ENCODE measurements at places on chromosomes 5 and 9.
A peak's percentile ranks its signal among the peaks of the same experiment; 100 is the strongest.

GRCh38 chr5:177294632-177295031 lies 8.9 kb downstream of the RAB24 start:
- DNase-seq, result peak; percentile 31

DNA sequence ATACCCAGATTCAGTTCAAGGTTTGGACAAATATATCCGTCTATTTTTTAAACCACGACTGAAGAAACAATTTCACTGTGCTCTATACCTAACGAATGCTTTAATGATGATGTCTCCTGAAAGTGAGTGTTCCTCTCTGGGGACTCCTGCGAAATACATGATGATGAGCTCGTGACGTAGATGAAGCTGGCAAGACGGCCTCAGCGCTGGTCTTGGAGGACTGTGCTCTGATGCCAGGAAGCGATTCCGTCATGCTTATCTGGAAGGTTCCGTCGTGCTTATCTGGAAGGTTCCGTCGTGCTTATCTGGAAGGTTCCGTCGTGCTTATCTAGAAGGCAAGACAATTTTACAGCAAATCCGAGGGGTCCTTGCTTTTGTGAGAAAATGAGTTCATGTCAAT lies 250.8 kb upstream of the IRX2 start:
- no peak for DNase-seq

- peak; percentile 76 for DNase-seq
Observed at GRCh38 chr9:128122809-128123175, 4.7 kb downstream of the PTGES2 start.

DNA sequence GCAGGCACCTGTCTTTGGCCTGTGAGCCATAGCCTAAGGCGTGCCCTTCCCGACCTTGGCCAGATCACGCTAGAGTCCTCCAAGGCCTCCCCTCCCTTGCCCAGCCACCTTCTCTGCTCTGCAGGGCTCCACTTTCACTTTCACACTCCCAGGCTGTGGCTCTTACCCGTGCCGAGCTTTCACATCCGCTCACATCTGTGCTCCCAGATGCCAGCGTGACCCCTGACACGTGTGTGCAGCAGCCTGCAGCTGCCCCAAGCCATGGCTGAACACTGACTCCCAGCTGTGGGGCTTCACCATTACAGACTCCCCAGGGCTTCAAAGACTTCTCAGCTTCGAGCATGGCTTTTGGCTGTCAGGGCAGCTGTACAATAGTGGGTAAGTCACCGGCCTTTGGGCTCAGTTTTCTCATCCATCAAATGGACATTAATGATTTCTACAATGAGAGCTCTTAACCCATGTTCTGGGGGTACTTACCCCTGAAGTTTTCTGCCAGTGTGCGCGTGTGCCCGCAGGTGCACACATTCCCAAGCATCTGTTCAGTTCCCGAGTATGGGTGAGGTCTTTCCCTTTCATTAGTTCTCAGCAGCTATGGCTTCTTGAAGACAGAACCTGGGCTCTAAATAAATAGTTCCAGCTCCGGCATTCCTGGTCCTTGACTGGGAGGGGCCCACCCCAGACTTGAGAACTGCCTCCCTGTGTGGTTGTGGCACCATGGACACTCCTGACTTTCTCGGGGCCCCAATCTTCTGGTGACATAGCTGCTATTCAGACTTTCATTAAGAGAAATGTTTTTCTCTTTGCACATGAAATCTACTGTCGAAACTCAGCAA lies 118.6 kb downstream of the RGS3 start:
- peak; percentile 87 for DNase-seq

DNA sequence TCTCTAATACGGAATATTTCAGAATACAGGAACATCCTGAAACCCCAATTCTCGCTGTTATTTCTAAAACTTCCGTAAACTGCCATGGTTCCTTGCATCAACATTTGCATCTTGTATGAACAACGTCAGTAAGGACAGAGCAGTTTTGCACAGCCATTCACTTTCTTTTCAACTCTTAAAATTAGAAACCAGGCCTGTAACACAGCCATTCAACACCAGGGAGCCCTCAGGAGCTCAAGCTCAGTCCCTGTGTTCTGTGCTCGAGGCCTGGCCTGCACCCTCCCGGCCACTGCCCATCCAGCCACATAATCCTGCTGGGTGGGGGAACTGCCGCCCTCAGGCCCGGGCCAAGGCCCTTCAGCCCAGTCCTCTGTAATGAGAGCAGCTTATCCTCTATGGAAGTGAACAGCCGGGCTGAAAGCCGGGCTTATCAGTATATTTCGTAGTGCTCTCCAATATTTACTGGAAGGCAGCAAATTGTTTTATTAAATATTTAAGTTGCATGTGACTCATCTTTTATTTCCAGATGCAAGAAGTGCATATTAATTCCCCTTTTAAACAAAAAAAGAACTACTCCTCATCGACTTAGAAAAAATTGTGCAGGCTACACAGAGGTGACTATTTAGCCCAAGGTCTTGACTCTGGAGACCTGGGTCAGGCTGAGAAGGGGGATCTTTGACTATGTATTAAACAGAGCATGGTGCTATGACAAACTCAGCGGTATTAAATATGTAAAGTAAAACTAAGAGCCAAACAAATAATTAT lies 33.2 kb upstream of the SLC6A3 start:
- DNase-seq, result peak; percentile 56

DNA sequence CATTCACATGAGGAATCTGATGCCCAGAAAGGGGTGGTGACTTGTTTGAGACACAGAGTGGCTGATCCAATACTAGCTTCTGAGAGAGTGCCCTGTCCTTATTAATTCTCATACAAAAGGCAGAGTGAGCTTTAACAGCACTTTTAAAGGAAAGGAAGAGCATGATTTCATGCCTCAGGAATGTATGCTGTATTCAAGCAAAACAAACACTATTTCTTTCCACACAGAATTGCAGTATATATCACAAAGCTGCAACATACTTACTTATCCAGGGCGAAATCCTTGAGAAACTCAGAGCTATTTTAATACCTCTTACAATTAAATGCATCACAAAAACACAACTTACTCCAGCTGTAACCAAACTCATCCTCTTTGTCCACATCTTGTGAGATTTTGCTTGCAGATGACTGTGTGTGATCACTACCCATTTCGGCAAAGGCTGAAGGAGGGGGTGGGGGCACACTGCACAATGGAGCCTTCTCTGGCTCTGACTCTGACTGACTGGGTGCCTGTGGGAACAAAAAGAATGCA lies 139.8 kb downstream of the MPDZ start:
- no peak for DNase-seq

DNA sequence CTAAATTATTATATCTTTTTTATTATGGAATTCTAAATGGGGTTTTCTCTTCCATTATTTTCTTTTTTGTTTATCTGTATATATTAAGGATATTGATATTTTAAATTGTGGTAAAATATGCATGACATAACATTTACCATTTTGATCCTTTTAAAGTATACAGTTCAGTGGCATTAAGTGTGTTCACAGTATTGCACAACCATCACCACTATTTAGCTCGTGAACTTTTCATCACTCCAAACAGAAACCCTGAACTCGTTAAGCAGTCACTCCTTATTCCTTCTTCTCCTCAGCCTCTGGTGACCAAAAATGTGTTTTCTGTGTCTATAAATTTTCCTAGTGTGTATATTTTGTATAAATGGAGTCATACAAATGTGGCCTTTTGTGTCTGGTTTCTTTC lies 188.2 kb downstream of the CCDC171 start:
- DNase-seq, result no peak

- no peak for DNase-seq
Observed at GRCh38 chr5:126848253-126848652, 71.3 kb downstream of the LMNB1 start.

GRCh38 chr5:168434746-168435321 lies 51.4 kb upstream of the RARS1 start:
- no peak for DNase-seq

GRCh38 chr5:115458003-115458409 lies 86.6 kb downstream of the FEM1C start:
- no peak for DNase-seq

GRCh38 chr9:109378316-109378715 lies 57.5 kb upstream of the EPB41L4B start:
- no peak for DNase-seq

DNA sequence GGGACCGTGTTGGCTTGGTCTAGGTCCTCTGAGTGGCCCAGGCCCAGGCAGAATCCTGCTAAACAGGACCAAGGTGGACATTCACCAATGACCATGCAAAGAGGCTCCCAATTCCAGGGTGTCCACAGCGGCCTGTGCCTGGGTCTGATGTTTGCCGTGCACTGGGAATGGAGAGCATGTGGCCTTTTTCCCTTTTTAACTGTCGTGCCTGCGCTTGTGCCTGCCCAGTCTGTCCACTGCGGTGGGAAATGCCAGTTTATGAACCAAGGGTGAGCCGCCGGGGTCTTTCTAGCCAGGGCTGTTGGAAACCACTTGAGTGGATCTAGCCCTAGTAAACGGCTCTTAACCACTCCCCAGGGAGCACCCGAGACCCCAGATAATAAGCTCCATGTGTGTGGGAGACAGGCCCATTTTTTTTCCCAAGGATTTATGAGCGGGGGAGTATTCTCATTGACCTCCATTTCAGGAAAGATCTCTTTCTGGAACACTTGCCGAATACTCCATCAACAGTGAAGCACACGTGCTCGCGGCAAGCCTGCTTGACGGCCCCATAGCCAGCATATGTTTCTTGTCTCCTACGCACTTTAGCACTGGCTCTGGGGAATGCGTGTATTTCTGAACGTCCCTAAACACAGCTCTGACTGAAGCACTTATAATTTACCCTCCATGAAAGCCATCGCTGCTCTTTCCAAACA lies 93.2 kb upstream of the PHYKPL start:
- DNase-seq, result peak; percentile 24

DNA sequence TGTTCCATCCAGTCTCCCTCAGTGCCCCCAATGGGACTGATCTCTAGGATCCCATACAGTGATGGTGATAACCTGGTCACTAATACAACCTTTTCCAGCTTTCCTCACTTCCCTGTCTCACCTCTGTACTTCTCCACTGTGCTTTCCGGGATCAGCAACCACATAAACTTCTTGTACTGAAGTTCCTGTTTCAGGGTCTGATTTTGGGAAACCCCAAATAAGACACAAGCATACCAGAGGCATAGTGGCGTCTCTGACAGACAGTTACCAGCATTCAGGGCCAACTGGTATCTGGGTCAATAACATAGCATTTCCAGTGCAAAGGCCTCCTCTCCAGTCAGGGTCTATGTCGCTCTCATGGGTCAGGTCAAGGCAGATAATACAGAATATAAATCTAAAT lies 64.3 kb downstream of the GLDC start:
- no peak for DNase-seq

DNA sequence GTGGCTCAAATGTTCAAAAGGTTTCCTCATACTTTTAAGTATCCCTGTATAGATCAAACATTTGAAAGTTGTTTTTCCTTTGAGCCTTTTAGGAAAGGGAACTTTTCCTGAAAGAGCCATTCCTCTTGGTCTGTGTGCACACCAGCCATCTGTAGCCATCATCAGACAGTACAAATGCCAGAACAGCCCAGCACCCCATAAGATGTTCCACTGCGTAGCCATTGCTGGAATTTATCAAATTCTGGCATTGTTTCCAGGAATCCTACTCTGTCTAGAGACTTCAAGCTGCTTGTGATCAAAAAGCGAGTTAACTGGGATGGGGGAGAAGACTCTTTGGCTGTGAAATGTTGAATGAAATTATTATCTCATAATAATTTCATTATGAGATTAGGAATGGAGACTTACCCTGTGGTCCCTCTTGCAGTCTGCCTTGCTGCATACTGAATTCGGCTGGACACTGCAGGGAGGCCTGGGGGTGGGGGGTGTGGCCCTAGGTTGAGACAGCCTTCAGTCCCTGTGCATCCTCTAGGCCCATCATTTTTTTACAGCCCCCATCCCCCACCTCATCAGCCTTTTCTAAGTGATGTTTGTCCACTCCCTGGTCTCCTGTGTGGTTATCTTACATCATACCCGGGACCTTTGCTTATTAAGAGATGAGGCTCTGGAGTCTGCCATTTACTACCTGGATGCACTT lies 99.8 kb downstream of the RALGPS1 start:
- DNase-seq, result no peak

DNA sequence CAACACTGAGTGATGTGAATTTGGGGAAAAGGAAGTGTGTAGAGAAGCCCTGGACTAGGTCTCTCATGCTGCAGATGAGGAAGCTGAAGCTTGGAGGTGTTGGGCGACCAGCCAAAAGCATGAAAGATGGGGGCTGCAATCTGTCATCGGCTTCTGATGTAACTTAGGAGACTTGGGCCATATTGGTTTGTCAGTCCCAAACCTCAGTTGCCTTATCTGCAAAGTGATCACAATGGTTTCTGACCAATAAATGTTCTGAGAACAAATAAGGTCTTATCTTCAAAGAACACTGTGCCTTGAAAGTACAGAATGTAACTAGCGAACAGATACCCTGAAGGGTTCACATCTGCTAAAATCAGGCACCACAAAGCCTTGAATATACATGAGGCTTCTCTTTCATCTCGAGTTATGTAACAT lies 198.4 kb upstream of the NR3C1 start:
- no peak for DNase-seq

DNA sequence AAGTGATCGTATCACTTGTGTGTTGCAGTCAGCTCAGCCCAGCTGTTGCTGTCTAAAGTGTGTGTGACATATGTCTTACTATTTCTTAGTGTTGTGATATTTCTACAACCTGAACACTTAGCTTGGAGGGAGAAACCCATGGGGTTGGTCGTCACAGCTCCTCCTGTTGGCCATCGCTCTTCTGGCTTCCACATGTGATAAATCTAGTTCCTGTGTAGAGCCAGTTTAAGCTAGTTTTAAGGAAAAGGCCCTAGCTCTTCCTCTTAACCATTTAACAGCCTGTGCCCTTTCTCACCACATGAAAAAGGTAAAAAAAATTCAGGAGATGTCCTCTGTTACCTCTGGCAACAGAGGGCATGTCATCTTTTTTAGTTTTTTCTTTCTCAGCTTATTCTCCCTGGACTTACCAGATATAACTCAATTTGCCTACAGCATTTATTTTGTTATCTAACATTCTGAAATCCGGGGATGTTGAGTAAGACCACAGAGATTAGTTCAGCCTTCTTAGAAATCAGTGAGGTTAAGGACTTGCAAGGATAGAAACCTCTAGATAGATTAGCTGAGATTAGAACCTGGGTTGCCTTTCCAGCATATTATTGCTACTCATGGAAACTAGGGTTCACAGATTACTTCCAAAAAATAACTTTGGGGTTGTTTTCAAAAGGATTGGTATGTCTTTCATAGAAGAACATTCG lies 100.4 kb downstream of the GAPVD1 start:
- DNase-seq, result no peak

DNA sequence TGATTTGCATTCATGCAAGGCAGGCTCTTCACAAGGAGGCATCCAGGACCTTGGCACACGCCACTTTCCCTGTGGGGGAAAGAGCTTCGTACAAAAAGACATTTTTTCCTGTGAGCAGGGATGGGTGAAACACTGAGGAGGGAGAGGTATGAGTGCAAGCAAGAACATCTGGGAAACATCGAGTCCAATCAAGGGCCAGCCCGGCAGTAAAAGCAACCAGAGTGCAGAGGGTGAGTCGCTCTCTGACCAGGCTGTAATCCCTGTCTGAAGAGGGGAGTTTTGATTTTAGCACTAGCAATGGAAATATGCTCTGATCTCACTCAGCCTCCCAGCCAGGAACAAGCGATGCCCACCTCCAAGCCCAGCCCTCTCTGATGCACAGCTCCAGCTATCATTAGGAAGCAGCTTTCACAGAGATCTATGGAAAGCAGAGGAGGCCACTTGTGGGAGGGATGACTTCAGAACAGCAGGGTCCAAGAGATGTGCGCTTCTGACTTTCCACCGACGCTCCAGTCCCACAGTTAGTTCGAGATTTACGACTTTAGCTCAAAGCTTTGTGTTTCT lies 211.0 kb upstream of the ADAMTS16 start:
- no peak for DNase-seq

- no peak for DNase-seq
Observed at GRCh38 chr9:110143950-110144545, 63.9 kb downstream of the C9orf152 start.

Data from aorta (tissue), 5 donors.